Keratinocyte (primary cell): ENCODE measurements at places on chromosomes 1 and 21.

GRCh38 chr21:42302794-42303193, 12.4 kb downstream of the TFF3 start:
- DNase-seq: no peak

DNA sequence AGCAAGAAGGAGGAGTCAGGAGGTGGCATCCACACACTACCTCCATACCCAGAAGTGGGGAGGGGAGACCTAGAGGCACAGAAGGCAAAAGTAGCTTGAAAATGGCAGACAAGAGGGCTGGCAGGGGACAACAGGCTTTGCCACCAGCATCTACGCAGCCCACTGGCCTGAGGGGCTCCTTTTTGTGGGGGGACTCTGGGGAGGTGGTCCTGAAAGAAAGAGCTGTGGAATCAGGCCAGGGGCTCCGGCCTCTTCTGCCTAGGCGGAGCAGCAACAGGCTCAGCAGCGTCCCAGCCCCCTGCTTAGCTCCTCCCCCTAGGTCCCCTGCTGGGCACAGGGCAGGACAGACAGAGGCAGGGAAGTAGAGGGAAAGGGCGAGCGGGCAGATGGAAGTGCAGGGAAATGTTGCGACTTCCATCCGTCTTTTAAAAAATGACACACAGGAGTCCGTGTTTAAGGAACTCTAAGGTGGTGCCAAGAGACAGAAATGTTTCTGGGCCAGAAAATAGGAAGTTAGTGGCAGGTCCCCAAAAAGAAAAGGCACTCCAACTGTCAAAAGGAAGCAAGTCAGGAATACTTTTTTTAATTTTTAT, 10.0 kb upstream of the LEFTY2 start:
- DNase-seq: no peak

DNA sequence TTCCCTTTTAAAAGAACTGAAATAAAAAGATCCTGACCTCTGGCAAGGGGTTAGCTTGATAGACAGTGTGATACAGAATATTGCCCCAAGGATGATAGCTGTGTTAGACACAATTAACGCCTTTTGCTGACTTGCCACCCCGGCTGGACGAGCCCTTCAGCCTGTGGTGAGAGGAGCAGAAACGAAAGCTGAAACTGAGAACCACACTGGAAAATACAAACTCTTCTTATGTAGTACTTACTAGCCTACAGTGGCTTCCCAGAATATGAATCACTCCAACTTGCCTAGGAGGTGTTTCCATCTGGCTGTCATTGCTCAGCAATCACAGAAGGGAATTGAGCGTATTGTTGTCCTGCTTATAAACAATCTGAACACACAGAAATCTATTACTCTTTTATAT, 22.9 kb downstream of the SAMSN1 start:
- no peak for DNase-seq

GRCh38 chr1:14117700-14118099, 417.7 kb downstream of the PRDM2 start:
- DNase-seq: no peak

GRCh38 chr1:90007979-90008404, 13.1 kb downstream of the ZNF326 start:
- DNase-seq: no peak

- DNase-seq: no peak
Observed at GRCh38 chr1:230067419-230067870, 407 bp downstream of the GALNT2 start.
